ENCODE measurements at places on chromosomes 7 and 10. TPM values are rescaled to one million over a fixed set of nuclear protein-coding genes. Genes with fewer than 3 reads are reported as not detected.

- no peak for DNase-seq
These were observed 71.6 kb downstream of the NKX6-2 start for GRCh38 chr10:132714096-132714985.

- no peak for DNase-seq
These were observed 5.6 kb downstream of the LRRTM3 start for GRCh38 chr10:66931340-66931948.

GRCh38 chr10:132804785-132805426, 19.0 kb upstream of the NKX6-2 start:
- no peak for DNase-seq

DNA sequence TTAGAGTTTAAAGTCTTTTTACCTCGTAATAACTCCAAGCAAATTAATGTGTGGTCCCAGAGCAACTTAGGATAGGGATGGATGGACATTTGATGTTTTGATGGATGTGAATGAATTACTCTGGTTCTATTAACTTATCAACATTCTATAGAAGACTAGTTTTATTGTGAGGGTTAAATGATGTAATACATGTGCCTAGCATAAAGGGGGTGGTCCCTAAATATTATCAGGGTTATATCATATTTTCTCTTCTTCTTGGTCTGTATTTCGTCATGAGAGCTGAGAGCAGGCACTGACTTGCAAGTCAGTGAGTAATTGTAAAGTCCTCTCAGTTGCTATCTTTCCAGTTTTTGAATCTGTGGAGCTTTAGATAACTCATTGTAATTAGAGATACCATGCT, 219.3 kb downstream of the GATA3 start:
- DNase-seq = no peak

Gene GNGT1
- total RNA-seq = 0.65 TPM

Gene PKD2L1
- not detected for total RNA-seq
